ENCODE measurements at places on chromosomes 6 and 20.

- DNase-seq, result no peak
These were observed 42.5 kb downstream of the CPXM1 start for GRCh38 chr20:2757969-2758368.

DNA sequence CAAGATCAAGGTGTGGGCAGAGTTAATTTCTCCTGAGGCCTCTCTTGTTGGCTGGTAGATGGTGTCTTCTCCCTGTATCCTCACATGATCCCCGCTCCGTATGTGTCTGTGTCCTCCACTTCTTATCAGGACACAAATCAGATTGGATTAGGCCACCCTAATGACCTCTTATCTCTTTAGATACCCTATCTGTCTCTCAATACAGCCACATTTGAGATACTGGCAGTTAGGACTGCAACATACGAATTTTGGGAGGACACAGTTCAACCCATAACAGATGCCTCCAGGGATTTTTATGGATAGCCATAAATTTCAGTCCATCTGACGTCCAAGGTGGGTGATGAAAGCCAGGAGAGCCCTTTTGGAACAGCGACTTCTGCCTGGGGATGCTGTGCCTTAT lies 369.0 kb downstream of the NRN1 start:
- no peak for DNase-seq

GRCh38 chr6:134458857-134459657 lies 141.1 kb upstream of the SGK1 start:
- DNase-seq, result no peak

DNA sequence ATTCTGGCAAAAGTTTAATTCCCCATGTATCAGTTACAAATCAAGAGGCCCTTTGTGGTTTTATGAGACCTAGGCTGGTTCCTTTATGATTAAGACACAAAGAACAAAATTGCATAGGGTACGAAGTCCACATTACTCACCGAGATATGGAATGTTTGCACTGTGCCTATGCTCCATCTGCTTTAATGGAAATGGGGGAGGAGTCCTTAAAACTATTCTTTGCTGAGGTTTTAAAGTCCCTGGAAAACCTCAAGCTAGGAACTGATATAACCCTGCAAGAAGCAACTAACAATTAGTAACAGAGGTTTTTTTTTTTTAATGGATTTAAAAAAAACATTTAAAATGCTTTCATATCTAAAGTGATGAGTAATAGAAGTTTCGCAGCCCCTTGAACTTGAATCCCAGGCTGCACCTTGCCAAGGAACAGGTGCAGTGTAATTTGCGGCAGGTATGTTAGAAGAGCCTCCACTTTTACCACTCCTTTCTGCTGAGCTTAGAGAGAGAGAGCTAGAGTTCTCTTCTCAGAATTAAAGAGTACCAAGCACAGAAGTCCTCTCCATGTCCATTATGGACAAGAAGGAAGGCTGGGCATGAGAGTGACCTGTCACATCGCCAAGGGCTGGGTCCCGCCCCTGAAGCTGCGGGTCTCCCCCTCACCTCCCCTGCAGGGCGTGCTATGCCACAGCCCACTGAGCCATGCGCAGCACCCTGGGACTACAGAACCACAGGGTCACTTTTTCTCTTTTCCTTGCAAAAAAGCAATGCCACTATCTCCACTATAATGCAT lies 2.3 kb downstream of the SERPINB1 start:
- DNase-seq, result no peak

GRCh38 chr6:146601352-146601751 lies 2.6 kb downstream of the ADGB start:
- DNase-seq, result no peak

GRCh38 chr6:99330159-99330558 lies 19.3 kb downstream of the FAXC start:
- DNase-seq, result peak; percentile 39

DNA sequence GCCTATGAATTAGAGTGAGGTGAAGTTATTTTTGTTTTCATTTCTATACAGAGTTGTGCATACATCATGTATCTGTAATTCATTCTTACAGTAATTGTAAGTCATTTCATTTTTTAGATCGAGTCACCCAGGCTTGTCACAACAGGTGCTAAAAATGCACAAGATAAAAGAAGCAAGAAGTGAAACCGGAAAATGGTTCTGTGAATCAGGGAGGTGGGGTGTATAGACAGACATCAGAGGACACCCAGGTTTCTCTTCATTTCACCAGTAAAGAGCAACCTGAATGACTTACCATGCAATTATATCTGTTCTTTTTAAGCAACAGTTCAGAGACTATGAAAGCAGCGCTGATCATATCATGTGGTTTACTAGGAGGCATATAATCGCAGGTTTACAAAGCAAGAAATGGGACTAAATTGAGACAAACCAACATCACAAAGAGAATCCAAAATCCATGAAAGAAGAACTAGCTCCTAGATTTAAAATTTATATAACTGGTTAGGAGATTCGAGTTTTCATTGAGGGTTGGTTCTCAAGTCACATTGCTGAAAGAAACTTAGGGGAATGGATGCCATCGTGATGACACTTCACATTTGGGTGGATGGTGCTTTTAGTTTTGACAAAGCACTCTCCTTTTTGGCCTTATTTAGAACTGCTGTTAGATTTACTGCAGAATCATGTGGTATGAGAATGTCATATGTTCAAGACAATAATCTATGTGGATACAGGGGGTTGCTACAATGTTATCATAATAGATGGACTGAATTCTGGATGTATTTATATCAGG lies 27.9 kb upstream of the TBC1D7 start:
- peak; percentile 51 for DNase-seq

- no peak for DNase-seq
These were observed 16.9 kb downstream of the SERINC1 start for GRCh38 chr6:122454673-122455072.

DNA sequence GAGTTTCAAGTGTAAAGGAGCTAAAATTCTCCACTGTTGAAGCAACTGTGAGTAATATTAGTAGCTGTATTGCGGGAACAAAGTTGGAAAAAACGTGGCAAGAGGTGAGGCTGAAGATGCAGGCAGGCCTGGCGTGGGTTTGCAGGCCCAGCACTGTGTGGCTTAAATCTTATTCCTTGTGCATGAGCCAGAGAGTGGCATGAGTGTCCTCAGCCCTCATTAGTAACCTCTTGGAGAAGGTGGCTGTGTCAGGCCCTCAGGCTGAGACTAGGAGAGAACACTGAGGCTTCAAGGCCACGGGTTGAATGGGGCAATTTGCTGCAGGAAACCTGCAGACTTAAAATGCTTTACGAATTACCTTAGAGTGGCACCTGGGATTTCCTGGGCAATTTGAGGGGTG lies 372.7 kb upstream of the CITED2 start:
- no peak for DNase-seq

- no peak for DNase-seq
These were observed 15.1 kb upstream of the SNX3 start for GRCh38 chr6:108275976-108276375.

GRCh38 chr6:141326426-141326825 lies 806.3 kb upstream of the GJE1 start:
- DNase-seq, result no peak

- no peak for DNase-seq
These were observed 10.8 kb upstream of the BFSP1 start for GRCh38 chr20:17541996-17542395.

DNA sequence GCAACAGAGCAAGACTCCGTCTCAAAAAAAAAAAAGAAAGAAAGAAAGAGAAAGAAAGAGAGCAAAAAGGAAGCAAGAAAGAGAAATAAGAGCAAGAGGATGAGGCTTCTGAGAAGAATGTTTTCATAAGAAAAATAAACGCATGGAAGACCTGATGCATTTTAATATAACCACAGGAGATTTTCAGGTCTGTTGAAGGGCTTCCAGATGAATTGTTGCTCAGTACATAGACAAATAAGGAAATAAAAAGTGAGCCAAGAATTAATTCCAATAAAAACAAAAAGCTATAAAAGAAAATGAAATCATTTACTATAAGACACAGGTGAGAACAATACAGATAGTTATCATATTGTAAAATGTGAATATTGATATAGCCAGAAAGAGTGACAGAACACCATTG lies 43.5 kb downstream of the PERP start:
- DNase-seq, result no peak

- no peak for DNase-seq
These were observed 345.0 kb downstream of the CD83 start for GRCh38 chr6:14462566-14462965.

All from GM12891 (cell line).